Activated CD4-positive, alpha-beta T cell treated with anti-CD3 and anti-CD28 coated beads, Interleukin-2, Interleukin-6, amounts not matched to agents 100 ng/mL and 50 ng/mL, durations not matched to agents 16 hours and 8 hours (primary cell): ENCODE measurements at places on chromosomes 7 and 10.

GRCh38 chr7:51551070-51551469 is 234.5 kb upstream of the COBL start:
- DNase-seq, result no peak

GRCh38 chr10:93412801-93413200 is 69.3 kb downstream of the MYOF start:
- no peak for DNase-seq

GRCh38 chr10:59960751-59961150 is 54.4 kb upstream of the CCDC6 start:
- DNase-seq, result no peak

- no peak for DNase-seq
Observed at GRCh38 chr7:90222811-90223725, 11.5 kb downstream of the STEAP2 start.

GRCh38 chr7:71348821-71349681 is 217.1 kb downstream of the GALNT17 start:
- DNase-seq, result no peak

DNA sequence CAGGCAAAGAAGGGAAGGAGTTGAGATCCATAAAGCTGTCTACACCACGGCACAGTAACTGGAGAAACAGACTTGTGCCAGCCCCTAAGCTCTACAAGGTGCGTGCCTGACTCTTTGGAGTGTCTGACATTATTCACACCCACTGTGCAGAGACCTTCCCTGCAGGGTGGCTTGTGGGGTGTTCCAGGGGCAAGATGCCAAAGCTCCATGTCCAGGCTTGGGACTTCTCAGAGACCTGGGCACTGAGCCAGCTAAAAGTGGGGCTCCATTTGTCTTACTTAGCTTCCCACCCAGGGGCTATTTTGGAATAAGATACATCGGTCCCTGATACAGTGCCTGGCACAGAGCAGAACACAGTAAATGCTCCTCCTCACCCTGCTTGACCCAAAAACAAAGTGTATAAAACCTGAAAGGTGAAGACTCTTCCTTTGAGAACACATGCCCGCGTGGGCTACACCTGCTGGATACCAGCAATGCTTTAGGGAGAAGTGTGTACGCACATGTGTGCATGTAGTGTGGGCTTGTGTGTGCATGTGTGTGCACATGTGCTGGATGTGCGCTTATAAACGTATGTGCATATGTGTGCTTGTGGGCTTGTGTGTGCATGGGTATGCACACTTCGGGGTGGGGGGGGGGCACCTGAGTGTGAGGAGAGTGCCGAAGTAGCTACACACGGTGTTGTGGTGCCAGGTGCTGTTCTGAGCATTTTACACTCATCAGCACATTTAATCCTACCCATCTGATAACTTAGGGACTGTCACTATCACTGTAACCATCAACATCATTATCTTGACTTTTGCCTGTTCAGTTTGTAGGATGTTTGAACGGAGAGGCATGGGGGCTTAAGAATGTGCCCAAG is 143.0 kb downstream of the ARHGAP22 start:
- no peak for DNase-seq

GRCh38 chr10:20817646-20818045 is 79.5 kb downstream of the NEBL start:
- DNase-seq, result no peak

GRCh38 chr7:130380861-130381455 is 664 bp downstream of the CPA1 start:
- DNase-seq, result no peak

- no peak for DNase-seq
Observed at GRCh38 chr7:88586219-88586618, 173.3 kb upstream of the ZNF804B start.

GRCh38 chr7:70607759-70608158 is 524.2 kb upstream of the GALNT17 start:
- no peak for DNase-seq

DNA sequence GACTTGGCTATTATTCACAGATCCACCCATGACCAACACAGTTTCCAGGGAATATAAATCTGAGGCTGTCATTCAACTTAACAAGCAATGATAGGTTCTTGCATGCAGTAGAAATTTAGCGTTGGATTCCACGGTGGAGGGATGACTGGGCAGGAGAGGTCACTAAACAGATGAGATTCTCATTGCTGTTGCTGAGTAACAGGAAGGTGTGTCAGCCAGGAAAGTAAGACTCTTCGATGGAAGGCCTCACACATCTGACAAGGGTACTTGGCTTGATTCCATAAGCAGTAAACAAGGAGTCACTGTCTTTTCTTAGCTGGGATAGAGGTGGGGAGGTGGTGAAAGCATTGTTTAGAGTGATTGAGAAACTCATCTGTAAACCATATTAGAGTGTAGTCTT is 1152.0 kb downstream of the SORCS3 start:
- no peak for DNase-seq

- no peak for DNase-seq
Observed at GRCh38 chr7:154837622-154838021, 165.3 kb downstream of the PAXIP1 start.

GRCh38 chr7:46654546-46655443 is 733.7 kb upstream of the IGFBP3 start:
- DNase-seq, result no peak

DNA sequence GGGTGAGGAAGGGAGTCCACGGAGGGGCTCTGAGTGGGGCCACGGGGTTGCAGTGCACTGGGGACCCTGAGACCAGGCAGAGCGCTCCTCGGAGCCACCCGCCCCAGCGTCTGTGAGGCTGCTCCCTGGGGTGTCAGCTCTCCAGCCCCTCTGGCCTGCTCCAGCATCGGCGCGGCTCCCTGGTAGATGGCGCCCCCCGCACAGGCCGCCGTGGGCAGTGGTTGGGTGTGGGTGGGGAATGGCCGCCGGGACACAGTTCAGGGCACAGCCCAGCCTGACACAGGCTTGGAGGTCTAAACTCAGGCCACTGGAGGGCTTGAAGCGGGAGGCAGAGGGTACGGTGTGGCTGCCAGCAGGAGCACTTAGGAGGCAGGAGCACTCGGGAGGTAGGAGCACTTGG is 222.6 kb upstream of the PPP2R2D start:
- DNase-seq, result no peak
